RPMI8226 (cell line): ENCODE measurements at places on chromosomes 5 and 9.

DNA sequence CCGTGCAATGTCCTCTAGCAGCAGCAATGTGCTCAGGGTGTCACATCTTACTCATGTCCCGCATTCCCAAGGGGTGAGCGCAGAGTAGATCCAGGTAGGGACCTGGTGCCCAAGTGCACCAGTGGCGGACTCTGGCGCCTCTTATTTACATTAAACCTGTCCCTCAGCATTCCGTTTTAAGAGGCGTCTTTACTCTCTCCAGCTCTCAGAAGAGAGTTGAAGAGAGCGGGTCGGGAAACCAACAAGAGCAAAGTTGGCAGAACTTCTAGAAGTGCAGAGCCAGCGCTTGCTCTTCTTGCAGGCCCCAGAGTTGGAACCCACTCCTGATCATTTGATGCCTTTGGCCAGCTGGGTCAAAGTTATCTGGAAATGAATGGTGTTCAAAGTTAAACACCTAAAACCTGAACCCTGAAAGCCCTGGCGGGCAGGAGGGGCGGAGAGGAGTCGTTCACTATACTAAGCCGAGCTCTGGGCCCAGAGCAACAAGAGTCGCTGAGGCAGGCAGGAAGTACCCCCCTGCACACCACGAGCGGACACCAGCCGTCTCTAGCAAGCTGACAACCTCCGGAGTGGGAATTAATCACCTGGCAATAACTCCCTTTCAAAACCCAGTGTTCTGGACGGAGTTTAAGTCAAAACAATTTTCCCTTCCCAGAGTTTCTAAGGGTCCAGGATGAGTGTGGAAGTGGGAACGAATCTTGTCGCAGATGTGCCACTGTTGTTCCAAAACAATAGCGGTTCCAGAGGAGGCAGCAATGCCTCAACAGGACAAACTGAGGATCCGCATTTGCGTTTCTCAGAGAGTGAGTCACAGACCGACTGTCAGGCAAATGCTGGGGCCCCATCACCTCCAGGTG, 122.8 kb downstream of the TMEM161B start:
- peak; percentile 7 for DNase-seq

- no peak for DNase-seq
These were observed 461.4 kb downstream of the ZNF608 start for GRCh38 chr5:124285071-124285470.

GRCh38 chr9:129582855-129583254, 38.0 kb downstream of the C9orf50 start:
- DNase-seq, result no peak

- DNase-seq, result no peak
These were observed 143.4 kb upstream of the KLF9 start for GRCh38 chr9:70557661-70558369.

GRCh38 chr5:463952-464351, 21.0 kb downstream of the EXOC3 start:
- no peak for DNase-seq

DNA sequence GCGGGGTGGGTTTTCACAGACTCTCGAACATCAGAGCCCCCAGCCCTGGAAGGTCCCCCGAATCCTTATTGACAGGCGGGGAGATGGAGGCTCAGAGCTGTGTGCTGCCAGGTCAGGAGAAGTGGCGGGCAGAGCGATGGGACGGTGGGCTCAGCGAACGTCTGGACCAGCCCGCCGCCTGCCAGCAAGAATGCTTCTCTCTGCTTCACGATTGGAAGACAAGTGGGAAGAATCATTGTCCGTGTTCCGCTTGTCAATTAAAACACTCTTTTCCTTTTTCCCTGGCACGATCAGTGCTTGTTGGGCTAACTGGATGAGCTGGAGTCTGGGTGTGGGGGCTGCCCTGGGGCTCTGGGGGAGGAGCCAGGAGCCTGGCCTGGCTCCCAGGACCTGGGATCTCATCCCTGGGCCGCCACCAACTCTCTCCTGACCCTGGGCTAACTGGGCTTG, 1.6 kb downstream of the COL5A1 start:
- DNase-seq, result no peak

DNA sequence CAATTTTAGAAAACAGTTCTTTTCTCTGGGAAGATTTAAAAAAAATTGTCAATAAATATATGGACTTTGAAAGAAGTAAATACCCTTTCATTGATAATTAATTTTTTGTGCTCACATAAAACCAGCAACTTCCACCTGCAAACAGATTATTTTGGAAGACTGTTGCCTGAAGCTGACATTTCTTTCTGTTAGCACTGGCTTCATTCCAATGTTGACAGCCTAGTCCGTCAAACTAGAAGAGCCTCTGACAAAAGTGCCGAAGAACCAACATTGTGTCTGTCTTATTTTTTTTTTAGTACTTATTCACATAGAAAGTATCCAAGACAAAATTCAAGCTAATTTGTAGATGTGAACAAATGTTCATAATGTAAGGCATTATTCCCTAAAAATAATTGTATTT, 108.6 kb upstream of the TMEM161B start:
- DNase-seq, result no peak

DNA sequence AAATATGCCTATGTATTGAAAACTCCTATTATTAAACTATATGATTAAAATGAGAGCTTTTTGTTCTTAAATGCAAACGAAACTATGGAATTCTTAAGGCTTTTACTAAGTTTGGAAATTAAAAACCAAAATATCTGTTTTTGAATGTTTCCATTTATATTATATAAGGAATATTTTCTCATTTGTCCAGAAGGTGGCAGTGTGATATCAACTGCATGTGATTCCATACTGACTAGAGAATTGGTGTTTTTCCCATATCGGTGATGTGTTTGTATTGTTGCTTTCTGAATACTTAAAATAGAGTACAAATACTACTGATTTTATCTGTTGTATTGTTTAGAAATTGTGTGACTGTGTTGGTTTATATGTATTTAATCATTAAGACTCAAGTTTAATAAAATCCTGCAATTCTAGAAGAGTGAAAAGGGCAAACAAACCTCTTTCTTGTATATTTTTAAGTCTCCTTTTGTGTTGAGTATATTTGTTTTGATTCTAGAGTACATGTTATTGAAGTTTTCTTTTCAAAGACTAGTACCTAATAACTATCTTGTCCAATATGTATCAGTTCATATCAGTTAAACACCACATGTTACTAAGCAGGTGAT, 320.8 kb downstream of the CCDC171 start:
- DNase-seq, result peak; percentile 42

- no peak for DNase-seq
These were observed 215.7 kb upstream of the S1PR3 start for GRCh38 chr9:88775559-88775958.

GRCh38 chr9:126719618-126720031, 85.2 kb upstream of the ZBTB43 start:
- DNase-seq, result peak; percentile 95

GRCh38 chr9:128341435-128341849, 1.1 kb downstream of the SLC27A4 start:
- DNase-seq, result peak; percentile 88

DNA sequence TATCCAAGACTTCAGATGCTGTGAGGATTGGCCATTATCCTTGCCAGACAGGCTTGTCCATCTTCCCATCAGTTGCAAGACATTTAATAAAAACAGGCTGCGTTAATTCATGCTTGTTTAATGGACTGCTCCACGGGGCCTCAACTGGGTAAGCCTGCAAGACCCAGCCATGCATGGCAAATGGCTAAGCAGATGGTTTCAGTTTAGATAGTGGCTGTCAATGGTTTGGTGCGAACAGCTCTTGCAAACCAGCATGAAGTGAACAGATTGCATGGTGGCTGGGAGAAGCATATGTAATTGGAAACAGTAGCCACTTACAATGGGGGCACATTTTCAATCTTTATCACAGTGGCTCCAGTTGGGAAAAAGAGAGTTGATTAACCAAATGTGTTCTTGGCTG, 628.2 kb upstream of the KLF4 start:
- no peak for DNase-seq

DNA sequence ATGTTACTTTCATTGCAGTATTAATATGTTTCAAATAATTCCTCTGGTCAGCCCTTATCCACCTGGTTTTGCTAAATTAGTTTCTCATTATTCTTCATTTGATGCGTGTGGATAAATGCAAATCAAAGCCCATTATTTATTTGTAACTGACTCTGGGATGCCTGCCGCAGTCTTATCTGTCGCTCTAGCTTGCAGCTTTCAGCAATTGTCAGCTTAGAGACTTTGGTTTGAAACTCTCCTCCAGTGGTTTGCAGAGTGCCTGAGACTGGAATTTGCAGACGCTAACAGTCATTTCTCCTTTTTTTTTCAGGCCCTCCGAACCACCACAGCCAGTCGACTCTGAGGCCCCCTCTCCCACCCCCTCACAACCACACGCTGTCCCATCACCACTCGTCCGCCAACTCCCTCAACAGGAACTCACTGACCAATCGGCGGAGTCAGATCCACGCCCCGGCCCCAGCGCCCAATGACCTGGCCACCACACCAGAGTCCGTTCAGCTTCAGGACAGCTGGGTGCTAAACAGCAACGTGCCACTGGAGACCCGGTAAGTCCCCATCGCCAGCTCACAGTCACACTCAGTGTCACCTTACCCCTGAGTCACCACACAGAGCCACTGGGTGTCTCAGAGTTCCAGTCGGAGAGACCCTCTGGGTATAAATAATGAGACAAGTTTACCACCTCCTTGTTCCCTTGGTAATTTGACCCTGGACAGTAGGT, 339.0 kb upstream of the WWC1 start:
- no peak for DNase-seq

DNA sequence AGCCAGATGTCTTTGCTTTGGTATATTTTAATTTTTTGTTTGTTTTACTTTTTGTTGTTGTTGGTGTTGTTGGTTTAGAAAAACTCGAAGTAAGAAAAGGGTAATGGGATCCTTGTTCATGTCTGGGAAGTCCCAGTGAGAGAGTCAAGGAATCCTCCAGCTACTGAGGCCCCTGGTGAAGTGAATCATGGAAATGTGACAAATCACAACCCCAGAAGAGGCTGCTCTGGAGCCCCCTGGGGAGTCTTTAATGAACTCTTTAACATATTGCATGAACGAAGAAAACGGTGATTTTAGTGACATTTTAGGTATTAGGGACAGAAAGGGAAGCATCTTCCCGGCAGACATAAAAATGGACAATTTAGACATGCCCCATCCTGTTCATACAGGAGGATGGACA, 41.3 kb downstream of the TMEM174 start:
- no peak for DNase-seq

DNA sequence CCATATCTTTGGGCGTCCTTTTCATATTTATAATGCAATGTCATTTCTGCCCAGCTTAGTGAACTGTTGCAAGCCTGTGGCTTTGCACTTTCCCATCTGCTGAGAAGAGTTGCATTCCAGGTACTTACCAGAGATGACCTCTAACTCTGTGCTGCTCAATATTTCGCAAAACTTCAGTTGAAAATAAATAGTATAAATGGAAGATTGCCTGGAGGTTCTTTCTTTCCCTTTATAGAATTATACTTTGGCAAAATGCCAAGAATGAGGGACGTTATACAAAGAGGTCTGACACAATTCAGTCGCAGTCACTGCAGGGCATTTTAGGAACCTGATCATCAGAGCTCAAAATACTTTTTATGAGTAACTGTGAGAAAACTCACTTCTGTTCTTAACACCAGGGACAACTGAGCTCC, 18.9 kb upstream of the VLDLR start:
- DNase-seq, result no peak

GRCh38 chr5:96881511-96882115, 5.3 kb downstream of the ERAP2 start:
- no peak for DNase-seq

- no peak for DNase-seq
These were observed 110.0 kb downstream of the ROR2 start for GRCh38 chr9:91839926-91840465.

GRCh38 chr5:111774525-111774924, 17.5 kb upstream of the NREP start:
- peak; percentile 98 for DNase-seq

GRCh38 chr9:99823681-99824377, 2.1 kb downstream of the NR4A3 start:
- DNase-seq, result peak; percentile 38

GRCh38 chr9:85172001-85172978, 502.8 kb downstream of the NTRK2 start:
- DNase-seq, result no peak

DNA sequence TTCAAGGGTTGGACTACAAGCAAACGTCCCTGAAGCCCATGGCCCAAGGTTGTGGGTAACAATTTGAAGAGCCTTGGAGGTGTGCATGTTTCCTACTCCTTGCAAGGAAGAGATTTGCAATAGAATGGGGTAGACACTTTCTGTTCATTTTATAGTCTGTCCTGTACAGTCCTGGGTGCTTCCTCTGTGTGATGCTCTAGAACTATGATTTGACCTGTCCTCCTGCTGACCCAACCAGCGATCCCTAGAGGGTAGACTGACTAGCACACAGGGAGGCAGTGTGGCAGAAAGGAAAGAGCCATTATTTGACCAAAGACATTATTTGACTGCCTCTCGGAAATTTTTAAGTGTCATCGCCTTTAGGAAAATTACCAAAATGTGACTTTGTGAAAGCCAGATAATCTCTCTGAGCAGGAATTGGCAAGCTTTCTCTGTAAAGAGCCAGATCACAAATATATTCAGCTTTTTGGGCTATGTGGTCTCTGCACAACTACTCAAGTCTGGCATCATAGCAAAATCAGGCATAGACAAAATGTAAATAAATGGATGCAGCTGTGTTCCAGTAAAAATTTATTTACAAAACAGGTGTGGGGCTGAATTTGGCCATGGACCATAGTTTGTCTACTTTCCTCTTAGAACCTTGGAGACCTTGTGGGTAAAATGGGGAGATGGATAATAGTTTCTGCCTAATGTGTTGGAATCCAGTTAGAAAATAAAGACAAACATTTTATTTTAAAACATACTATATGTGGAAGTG, 106.8 kb downstream of the DMRT2 start:
- no peak for DNase-seq

- no peak for DNase-seq
These were observed 54.1 kb downstream of the ZNF608 start for GRCh38 chr5:124692324-124692723.

DNA sequence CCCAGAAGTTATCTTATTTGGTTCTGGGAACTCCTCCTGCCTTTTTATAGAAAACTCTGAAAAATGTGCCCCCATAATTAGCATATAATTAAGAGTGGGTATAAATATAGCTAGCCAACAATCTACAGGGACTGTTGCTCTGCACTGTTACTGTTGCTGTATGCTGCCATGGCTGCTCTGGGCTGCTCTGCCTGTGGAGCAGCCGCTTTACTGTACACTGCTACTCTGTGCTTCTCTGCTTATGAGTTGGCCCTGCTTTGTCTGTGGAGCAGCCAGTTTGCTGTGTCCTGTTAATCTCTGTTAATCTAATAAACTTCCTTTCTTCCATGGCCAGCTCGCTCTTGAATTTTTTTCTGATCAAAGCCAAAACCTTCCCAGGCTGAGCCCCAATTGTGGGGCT, 2244.0 kb upstream of the ACO1 start:
- DNase-seq, result no peak
